ENCODE measurements at places on chromosomes 3 and 15.

DNA sequence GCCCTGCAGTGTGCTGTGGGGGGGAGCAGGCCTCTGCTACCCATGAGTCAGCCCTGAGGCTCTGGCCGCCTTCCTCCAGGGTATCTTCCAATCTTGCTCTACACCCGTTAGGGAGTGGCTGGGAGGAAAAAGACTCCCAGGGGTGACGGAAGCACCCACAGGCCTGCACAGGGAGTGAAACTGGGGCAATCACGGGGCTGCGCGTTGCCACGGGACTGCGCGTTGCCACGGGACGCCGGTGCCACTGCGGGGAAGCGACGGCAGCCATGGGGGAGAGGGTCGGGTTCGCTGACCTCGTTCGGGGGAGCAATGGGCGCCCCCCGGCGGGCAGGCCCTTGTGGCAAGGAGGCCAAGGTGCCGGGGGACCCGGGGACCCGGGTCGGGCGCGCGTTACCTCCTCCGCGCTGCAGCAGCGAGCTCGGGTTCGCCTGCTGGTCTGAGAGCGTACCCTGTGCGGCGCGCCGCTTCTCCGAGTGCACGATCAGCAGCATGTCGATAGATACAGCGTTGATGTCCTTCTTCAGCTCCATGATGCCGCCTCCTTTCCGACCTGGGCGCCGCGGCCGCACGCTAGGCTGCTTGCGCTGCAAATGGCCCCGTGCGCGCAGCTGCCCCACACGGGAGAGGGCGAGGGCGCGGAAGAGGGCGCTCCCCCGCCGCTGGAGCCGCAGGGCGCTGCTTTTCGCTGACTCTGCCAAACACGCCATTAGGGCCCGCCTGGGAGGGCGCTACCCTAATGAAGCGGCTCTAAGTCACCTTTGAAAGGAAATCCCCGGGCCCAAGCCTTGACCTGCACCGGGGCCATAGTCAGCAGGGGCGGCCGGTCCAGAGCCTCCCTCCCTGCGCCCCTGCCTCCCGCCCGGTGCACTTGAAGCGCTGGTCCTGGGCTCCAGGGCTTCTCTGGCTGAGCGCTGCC, at the start of gene KY:
Gene KY (minus strand): TSS at position 592 of the 916 bp plus-strand sequence. CDS start 62 bp downstream, at position 530.
- no peak for DNase-seq

DNA sequence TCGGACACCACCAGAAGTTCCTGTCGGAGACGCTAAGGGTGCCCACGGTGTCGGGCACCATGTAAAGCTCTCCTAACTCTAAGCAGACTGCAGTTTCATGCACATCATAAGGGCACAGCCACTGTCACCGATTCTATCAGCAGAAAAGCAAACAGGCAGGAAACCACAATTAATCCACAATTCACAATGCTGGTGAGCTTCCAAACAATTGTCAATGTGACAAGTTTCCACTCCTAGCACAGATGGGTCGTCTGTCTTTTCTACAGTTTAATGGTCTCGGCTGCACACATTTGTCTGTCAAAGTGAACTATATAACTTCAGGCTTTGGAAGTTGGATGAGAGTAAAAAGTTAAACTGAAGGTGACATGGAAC, 8.8 kb upstream of the OCA2 start:
- DNase-seq, result no peak

DNA sequence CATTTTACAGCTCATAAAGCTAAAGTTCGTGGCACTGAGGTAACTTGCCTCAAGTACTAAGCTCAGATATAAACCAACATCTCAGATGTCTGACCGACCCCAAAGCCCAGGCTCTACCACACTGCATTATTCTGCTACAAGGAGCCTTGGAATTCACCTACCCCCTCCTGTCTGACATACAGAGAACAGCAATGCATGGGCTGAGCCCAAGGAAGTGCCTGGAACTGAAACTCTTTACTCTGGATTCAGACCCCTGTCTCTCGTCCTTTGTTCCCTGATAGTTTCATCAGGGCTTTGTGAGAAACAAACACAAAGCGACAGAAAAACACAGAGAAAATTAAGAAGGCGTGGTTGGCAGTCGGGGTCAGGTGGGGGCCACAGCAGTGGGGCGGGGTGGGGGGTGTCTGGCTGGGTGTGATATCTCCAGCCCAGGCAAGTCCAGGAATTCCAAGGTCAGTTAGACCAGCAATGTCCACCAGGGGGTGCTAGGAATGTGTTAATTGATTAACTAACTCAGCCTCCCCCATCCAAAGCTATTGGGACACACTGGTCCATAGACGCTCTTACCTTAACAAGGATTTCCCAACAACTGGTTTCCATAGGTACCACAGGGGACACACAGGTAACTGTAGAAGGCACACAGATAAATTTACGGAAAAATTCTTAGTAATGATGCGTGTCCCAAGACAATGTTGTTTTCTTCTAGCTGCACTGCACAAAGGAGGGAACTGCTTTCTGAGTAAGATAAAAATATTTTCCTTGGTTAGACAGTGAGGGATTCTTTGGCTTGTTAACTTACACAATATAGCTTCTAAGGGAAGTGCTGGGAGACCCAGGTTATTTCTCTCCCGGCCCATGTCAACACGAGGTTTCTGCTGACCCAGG, 18.8 kb upstream of the SSUH2 start:
- DNase-seq, result peak; percentile 82

- no peak for DNase-seq
Measured at GRCh38 chr15:90072978-90073640, 29.2 kb downstream of the IDH2 start.

DNA sequence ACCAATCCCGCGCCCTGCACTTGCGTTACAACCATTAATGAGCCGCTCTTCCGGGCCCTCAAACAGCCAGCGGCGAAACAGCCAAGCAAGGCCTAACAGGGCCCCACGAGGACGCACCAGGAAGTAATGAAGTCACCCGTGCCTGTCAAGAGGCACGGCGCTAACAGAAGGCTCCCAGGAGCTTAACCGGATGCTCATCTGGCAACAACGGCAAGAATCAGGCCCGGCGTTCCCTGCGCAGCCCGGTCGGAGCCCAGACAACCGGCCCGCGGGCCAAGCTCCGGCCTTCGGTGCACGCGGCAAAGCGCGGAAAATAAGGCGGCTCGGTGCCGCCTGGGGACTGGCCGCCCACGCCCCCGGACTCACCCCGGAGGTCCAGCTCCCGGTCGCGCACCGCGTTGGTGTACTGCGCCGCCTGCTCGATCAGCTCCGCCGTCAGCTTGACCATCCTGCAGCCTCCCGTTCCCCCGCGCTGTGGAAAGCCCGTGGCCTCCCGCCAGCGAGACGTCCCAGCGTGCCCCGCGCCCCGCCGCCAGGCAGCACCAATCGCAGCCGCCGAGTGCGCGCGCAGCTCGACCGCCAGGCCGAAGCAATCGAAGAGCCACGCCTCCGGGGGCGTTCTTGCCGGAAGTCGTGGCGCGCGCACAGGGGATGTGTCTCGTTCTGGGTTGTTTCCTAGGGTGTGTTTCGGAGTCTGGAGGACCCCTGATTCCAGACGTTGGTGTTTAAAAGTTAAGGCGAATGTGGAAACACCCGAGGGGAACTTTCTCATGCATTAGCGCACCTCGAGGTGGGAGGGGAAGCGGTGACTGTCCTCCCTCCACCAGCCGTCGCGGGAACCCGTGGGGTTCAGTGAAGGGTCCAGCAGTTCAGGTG, at the start of gene SNRPA1:
Gene SNRPA1 (minus strand): TSS at position 518 of the 876 bp plus-strand sequence. CDS start 70 bp downstream, at position 448.
- peak; percentile 98 for DNase-seq

- DNase-seq, result peak; percentile 88
Measured at GRCh38 chr3:67384760-67385397, 269.5 kb downstream of the SUCLG2 start.

DNA sequence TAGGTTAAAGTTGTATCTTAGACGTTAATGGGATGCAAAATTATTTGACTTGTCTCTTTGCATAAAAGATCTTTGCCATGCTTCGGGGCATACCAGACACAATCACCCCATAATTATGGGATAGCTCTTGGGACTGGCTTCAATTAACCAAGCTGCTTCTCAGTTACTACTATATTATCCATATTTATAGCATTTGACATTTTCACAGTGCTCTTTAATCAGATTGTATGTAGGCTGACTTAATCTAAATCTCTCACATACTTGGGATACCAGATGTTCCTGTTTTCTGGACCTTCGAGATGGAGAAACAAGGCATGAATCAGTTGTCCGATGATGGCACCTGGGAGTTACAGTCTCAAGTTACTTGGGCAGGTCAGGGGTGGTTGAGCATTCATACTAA, 27.2 kb upstream of the ABHD17C start:
- DNase-seq, result no peak

DNA sequence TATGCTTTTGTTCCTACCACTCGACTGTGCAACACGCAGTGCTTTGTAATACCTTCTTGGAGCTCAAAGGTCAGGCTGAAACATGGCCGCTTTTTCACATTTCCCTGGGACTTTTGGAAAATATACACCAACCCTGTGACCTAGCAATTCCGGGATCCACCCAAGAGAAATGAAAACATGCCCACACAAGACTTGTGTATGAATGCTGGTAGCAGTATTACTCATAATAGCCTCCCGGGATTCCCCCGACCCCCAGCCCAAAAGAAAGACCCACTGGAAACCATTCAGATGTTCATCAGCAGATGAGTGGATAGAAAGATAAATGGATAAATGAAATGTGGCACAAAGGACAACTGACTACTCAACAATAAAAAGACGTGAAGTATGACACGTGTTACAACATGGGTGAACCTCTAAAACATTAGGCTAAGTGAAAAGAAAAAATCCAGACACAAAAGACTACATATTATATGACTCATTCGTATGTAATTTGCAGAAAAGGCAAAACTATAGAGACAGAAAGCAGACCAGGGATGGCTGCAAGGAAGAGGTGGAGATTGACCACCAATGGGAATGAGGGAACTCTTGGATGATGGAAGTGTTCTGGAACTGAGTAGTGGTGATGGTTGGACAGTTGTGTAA, 104.1 kb downstream of the PGPEP1L start:
- DNase-seq, result no peak

GRCh38 chr3:72739531-72740466, 108.4 kb downstream of the SHQ1 start:
- DNase-seq, result no peak

DNA sequence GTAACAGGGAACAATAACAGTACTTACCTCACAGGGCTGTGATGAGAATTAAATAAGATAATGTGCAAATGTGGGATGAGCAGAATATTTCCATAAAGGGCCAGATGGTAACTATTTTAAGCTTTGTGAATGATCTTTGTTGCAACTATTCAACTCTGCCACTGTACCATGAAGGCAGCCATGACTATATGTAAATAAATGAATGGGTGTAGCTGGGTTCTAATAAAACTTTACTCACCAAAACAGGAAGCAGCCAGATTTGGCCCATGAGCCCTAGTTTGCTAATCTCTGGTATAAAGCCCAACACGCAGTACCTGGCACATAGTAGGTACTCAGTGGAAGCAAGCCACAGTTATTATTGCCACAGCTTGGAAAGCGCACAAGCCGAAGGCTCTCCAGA, 362.7 kb upstream of the PROK2 start:
- peak; percentile 71 for DNase-seq

DNA sequence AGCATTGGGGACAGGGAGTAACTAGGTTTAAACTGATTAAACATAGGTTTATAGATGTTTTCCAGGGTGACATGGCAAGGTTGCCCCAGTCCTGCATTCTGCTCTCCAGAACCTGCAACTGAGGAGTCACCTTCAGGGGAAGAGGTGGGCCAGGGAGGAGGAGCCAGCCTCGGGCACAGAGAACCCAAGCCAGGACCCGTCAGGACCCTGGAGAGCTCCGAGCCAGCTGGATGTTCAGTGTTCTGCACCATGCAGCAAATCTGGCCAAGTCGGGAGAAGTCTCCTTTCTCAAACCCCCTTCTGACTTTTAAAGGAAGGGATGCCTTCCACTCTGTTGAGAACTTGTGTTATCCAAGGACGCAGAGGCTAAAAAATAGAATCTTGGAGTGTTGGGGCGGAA, 62.1 kb upstream of the SLC6A11 start:
- peak; percentile 85 for DNase-seq

- DNase-seq, result no peak
Measured at GRCh38 chr15:71761649-71762048, 48.7 kb upstream of the NR2E3 start.

- peak; percentile 73 for DNase-seq
Measured at GRCh38 chr3:39126532-39127071, 19.1 kb downstream of the TTC21A start.

- DNase-seq, result no peak
Measured at GRCh38 chr15:80403712-80404056, 498 bp upstream of the ARNT2 start.

- peak; percentile 69 for DNase-seq
Measured at GRCh38 chr15:75921732-75922703, 18.3 kb downstream of the FBXO22 start.

Data from Karpas-422 (cell line).